Activated CD4-positive, alpha-beta T cell treated with anti-CD3 and anti-CD28 coated beads for 4 hours (primary cell): ENCODE measurements at places on chromosomes 11 and 22.

DNA sequence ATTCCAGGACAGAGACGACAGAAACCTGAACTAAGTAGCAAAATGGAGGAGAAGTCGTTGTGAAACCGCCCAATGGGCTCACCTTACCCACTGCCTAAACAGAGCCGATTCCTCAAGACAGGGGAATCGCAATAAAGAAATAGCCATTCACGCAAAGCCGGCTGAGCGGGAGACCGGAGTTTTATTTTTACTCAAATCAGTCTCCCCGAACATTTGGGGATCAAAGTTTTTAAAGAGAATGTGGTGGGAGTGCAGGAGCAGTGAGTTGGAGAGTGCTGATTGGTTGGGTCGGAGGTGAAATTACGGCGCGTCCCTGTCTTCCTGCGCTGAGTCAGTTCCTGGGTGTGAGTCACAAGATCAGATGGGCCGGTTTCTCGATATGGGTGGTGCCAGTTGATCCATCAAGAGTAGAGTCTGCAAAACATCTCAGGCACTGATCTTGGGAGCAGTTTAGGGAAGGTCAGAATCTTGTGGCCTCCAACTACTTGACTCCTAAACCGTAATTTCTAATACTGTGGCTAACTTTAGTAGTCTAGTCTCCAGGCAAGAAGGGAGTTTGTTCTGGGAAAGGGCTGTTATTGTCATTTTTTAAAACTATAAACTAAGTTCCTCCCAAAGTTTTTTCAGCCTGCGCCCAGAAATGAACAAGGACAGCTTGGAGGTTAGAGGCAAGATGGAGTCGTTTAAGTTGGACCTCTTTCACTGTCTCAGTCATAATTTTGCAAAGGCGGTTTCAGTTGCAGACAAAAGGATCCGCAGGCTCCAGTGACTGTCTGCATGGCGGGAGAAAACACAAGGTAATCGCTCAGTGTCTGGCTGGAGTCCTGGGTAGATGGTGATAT is 34.1 kb downstream of the OR4D9 start:
- DNase-seq, result no peak

- DNase-seq, result no peak
Observed at GRCh38 chr11:27253224-27253623, 109.8 kb downstream of the CCDC34 start.

DNA sequence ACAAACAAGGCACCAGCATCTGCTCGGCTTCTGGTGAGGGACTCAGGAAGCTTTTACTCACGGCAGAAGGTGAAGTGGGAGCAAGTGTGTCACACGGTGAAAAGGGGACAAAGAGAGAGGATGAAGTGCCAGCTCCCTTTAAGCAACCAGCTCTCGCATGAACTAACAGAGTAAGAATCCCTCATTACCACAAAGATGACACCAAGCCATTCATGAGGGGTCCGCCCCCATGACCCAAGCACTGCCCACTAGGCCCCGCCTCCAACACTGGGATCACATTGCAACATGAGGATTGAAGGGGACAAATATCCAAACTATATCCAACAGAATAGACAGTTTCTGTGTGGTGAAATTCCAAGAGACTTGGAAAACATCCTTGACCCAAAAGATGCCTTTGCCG is 198.2 kb upstream of the POU2AF2 start:
- no peak for DNase-seq

DNA sequence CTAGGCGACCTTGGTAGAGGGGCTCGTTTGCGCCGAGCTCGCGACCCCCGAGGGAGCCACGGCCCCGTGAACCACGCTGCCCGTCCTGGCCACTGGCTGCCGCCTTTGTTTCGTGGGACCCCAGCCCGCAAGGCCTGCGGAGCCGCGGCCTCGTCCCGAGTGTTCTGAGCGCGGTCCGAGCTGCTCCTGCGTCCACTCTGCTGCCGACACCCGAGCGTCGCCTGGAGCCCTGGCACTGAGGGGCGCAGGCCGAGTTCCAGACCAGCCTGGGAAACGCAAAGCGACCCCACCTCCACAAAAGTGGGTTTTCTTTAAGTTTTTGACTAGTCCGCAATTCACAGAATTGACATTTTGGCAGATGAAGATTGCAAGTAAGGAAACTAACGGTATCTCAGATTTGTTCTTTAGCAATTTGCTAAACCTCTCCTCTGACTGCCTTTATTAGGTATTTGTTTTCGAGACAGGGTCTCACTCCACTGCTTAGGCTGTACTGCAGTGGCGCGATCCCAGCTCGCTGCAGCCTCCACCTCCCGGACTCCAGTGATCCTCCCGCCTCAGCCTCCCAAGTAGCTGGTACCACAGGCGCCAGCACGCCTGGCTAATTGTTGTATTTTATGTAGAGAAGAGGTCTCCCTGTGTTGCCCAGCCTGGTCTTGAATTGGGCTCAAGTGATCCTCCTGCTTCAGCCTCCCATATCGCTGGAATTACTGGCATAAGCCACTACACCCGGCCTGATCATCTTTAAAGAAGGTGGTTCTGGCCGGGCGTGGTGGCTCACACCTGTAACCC is 879 bp upstream of the RNH1 start:
- DNase-seq, result no peak

DNA sequence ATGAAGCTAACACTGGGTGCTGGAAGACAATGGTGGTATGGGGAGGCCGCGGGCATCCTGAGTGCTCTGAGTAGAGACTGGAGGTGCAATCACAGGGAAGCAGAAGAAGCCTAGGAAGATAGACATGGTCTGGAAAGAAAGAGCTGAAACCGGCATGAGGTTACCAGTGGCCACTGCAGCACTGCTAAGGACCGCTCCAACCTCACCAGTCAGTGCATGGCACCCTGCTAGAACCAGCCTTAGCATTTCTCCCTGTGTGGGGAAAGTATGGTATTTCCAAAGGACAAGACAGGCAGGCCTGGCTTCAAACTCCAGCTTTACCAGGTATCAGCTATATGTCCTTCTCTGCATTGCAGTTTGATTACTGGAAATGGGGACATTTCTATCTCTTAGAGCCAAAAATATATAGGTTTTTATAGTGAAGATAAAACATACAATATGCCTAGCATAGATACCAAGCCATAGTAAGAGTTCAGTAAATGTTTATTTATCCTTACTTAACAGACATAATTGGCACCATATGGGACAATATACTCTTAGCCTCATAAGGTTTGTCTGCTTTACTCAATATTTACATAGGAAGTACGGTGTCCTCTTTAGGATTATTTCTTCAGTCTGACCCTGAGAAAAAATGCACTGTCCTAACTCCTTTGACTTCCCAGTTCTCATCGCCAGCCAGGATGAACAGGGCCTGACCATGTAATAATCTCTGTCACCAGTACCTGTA is 231.1 kb downstream of the TENM4 start:
- no peak for DNase-seq

DNA sequence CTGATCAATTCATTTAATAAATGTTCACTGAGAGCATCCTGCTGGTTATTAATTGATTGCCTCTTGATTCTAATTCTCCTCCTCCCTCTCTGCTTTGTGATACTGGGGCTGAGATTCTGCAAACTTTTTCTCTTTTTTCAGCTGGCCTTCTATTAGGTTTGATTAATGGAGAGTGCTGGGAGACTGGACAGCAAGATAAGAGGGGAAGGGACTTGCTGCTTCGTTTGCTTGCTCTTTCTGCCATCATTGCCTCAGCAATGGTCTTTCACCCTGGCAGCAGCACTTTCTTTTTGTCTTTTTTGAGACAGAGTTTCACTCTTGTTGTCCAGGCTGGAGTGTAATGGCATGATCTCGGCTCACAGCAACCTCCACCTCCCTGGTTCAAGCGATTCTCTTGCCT is 7.1 kb downstream of the DNHD1 start:
- no peak for DNase-seq

GRCh38 chr11:133981156-133981555 is 24.4 kb upstream of the IGSF9B start:
- DNase-seq, result no peak

DNA sequence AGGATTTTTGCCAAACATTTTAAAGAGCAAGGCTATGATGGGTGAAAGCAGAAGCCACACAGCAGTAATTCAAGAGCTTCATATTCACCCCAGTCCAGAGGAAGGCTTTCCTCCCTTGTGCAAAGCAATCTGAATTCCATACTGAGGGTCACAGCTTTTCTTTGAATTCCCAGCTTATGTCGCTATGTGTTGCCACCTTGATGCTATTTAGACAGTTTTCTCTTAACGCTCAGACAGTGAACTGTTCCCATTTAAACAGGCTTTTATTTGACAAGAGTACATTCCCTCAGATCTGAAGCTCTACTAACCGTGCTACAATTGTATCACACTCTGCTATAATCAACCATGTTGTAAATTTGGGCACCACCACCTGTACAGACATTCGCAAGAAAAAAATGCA is 279.7 kb downstream of the CADM1 start:
- DNase-seq, result no peak

DNA sequence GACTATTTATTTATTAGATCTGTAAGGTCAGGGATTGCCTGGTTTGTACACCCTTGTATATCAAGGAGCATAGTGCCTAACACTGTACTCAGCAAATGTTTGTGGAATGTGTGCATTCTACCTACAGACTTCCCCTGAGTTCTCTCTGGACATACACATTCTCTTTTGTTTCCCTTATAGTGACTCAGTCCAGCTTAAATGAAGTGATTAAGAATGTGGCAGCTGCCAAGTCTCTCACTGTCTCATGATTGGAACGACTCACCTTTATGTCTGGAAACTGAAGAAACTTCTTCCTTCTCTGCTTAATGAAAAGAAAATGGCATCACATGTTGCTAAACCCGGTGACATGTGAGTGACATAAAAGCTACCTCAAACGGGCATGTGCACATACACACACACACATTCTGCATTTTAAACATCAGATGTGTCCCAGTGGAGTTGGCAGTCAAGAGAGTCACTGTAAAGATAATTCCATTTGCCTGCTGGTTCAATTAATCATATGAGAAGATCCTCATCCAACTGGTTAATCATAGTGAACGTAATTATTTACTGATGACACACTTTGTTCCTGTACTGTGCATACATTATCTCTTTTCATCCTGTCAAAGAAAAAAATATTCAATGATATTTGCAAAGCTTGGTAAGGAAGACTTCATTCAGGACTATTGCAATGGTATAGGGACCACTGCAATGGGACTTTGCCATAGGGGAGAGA is 42.8 kb downstream of the GLYAT start:
- DNase-seq, result no peak
